Activated T-cell treated with anti-CD3 and anti-CD28 coated beads, Interleukin-2, amount 50 U/mL, for 72 hours (primary cell): ENCODE measurements at places on chromosomes 2 and 18. TPM values are rescaled to one million over a fixed set of nuclear protein-coding genes. Genes with fewer than 3 reads are reported as not detected.

DNA sequence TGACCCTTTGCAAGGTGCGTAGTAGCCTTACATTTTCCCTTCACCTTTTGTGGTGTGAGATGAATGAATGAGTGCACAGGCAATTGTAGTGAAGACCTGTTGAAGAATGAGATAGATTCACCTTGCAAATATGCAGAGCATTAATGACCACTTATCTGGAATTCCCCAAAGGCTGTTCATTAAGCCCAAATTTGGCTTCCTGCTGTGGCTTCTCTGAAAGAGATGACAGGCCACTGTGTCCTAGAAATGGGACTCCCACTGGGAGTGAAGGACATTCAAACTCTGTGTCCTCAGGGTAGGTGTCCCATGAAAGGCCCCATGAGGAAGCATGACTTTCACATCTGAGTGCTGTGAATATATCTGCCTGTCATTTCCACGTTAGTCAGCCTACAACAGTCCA, 1821.8 kb upstream of the PIK3C3 start:
- no peak for DNase-seq

- DNase-seq: no peak
Measured at GRCh38 chr2:38549851-38550250, 52.9 kb downstream of the HNRNPLL start.

- DNase-seq: no peak
Measured at GRCh38 chr18:13503836-13504235, 222.5 kb downstream of the FAM210A start.

- no peak for DNase-seq
Measured at GRCh38 chr2:187187519-187187918, 260.5 kb downstream of the CALCRL start.

GRCh38 chr2:151051574-151052220, 210.0 kb downstream of the RBM43 start:
- DNase-seq: peak; percentile 14

DNA sequence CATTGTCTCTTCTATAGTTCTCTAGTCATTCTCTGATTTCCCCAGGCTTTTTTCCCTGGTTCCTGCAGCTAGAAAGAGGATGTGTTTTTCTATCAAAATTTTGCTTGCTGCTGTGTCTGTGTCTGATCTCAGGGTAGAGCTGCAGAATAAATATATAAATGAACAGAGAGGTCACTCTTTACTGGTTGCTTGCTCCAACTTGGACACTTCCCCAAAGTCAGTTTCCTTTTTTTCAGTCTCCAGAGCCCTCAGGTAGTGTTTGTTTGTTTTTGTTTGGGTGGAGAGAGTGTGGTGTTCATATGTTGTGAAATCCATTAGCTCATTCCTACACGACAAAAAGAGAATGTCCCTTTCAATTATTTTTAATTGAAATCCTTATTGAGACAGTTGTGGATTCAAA, 85.8 kb downstream of the CERS6 start:
- no peak for DNase-seq

DNA sequence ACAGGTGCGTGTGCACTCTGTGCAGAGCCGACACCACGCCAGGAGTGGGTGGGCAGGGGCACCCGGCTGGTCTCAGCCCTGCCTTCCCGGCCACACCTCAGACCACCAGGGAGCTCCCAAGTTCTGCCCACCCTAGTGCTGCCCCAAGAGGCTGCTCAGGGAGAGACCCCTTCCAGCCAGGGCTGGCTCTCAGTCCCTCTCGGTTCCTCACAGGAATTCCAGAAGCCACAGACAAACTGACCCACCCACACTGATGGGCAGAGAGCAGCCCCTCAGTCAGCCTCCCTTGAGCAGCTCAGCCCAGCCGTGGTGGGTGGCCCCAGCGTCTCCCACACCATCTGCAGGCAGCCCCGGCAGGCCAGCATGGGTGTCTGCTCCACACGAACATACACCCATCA, 33.8 kb downstream of the GPC1 start:
- no peak for DNase-seq

GRCh38 chr18:59238385-59238784, 18.4 kb downstream of the GRP start:
- no peak for DNase-seq

- no peak for DNase-seq
Measured at GRCh38 chr2:1654696-1655374, 89.5 kb downstream of the PXDN start.

DNA sequence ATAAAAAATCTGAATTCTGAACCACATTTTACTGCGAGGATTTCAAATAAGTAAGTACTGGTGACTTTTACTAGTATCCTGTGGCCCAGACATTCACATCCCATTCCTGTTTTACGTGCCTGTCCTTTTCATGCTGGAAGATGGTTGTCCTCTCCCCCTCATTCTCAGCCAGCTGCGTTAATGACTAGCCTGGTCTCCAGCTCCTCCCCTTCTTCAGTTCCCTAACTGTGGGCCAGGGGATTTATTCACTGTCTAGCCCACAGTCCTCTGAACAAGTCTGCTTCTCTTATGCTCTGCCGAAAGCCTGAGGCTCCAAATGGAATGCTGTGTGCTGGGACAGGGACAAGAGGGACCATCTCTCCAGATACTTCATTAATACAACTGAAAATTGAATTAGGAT, 373.9 kb downstream of the PTPRM start:
- no peak for DNase-seq

GRCh38 chr2:97950329-97951154, 45.2 kb downstream of the TMEM131 start:
- no peak for DNase-seq

TWIST2 gene
- not detected for total RNA-seq

SLC25A52 gene
- total RNA-seq: not detected

CDK15 gene
- not detected for total RNA-seq

C2orf78 gene
- total RNA-seq: not detected

GALNT5 gene
- not detected for total RNA-seq

ZNF532 gene
- total RNA-seq: 10.2 TPM

ANTXR1 gene
- not detected for total RNA-seq

RAB6C gene
- total RNA-seq: 0.14 TPM
